Nephron progenitor cell (in vitro differentiated cells): ENCODE measurements at places on chromosomes 5 and 9.

DNA sequence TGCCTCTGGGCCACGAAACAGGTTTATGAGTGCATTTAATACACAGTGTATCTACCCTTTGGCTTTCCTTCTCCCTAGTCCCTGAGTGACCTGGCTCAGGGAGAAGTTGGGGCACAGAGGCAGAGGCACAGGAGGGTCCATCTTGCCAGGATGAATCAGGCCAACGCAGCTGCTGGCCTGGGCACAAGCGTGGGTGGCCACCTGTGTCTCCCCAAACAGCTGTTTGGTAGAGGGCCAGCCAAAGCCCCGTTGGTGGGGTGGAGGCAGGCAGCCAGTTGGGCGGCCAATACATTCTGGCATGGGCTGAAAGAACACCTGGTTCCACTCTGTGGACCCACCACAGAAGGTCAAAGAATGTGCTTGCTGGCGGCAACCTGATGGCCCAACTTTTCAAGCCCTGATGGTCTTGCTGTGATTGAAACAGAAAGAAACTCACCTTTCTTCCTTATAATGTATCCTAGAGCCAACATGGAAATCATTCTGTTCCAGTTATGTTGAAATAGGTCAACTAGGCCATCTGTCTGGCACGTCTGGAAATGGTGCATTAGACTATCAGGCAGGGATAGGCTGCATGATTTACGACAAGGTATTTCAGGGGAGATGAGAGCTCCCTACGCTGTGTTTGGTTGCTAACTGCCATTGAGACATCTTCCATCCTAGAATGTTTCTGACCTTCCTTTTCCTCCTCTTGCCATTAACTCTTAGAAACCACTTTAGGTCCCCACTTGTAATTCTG is 337.4 kb downstream of the ADAMTS6 start:
- DNase-seq, result no peak

- DNase-seq, result no peak
Observed at GRCh38 chr9:107274953-107275422, 8.1 kb upstream of the RAD23B start.

GRCh38 chr5:96342581-96342980 is 90.5 kb downstream of the PCSK1 start:
- no peak for DNase-seq

DNA sequence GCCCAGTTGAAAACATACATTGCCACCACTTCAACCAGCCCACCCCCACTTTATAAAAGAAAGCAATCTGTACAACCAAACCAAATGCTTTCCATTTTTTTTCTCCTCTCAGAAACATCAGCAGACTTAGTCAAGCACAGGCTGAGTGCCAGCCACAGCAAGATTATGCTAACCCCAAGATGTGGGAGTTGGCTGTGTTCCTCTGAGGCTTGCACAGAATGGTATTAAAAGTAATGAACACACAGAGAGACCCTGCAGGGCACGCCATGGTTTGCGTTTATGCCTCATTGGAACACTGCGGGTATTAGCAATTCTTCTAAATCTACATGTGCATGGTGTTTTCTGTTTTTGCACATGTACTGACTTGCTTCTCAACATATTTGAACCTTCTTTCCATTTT is 419.9 kb upstream of the GRAMD2B start:
- no peak for DNase-seq

DNA sequence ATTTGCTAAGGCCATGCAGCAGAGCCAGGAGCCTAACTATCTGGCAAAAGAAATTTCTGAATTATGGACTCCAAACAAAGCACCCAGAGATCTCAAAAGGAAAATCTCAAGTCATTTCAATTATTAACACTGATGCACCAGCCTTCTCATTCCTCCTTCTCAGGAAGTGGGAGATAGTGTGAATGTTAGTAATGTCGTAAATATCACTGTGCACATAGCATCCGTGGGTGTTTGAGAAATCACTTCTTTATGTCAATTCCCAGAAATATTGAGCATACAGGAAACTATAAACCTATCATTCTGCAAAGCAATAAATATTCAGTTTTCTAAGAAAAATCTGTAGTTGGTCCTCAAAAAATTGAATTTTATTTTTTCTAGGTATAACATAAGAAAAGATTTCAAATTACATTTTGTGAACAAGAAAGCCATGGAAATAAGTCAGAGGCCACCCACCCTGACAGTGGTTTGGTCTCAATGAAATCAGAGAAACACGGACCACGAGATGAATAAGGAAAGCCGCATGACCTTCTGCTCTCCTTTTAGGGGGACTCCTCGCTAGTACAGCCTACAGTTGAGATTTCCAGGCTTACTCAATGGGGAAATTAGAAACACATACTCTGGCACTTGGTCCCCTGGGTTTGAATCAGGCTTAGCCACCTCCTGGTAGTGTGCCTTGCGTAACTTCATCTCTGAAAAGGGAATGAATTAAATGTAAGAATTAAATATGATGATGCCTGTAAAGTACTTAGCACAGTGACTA is 120.6 kb downstream of the DIRAS2 start:
- DNase-seq, result no peak

DNA sequence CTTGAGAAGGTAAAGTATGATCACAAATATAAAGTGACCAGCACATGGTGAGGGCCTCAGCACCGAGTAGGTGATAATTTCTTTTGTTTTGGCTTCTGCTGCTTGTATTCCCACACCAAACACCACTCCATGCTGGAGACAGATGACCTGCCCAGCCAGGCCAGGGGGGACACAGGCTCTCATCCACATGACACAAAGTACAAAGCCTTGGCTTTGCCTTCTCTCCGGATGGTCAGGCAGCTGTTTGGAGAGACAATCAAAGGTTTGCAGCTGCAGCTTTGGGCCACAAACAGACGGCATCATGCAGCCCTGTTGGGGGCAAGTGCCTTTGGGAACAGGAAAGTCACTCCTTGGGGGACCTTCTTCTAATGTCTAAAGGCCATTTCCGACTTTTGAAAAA is 226.2 kb upstream of the KLF4 start:
- DNase-seq, result no peak

- no peak for DNase-seq
Observed at GRCh38 chr5:1668141-1668721, 131.4 kb downstream of the MRPL36 start.

GRCh38 chr5:113608113-113608596 is 94.7 kb downstream of the YTHDC2 start:
- no peak for DNase-seq

DNA sequence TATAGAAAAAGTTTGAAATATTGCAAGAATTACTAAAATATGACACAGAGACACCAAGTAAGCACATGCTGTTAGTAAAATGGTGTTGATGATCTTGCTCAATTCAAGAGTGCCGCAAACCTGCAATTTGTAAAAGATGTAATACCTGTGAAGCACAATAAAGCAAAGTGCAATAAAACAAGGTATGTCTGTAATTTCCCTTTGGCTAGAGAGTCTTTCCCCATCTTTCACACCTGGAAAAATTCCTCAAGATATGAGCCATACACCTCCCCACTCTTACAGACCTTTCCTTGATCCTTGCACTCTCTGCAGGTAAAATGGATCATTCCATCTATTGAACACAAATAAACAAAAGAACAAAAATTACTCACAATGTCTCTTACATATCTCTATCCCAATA is 597.8 kb downstream of the EFNA5 start:
- no peak for DNase-seq

- DNase-seq, result no peak
Observed at GRCh38 chr5:129963359-129963758, 59.1 kb downstream of the CHSY3 start.

GRCh38 chr5:144134194-144134826 is 36.1 kb downstream of the YIPF5 start:
- no peak for DNase-seq

DNA sequence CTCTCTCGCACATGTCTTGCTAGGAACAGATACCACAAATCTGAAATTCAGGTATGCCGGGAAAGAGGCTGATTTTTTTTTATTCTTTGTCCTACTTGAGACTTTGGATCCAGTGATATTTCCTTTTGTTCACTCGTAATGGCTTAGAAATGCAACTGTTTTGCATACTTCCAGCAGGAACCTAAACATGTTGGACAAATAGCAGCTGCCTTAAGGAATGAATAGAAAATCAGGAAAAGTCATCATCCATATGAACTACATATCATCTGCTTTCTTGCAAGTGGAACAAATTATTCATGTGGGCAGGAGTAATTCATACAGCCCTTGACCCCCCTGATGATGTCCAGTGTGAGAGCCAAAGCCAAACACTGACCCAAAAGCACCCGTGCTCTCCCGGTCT is 17.4 kb downstream of the TTC39B start:
- DNase-seq, result no peak

- no peak for DNase-seq
Observed at GRCh38 chr9:23229890-23230317, 596.1 kb downstream of the ELAVL2 start.

DNA sequence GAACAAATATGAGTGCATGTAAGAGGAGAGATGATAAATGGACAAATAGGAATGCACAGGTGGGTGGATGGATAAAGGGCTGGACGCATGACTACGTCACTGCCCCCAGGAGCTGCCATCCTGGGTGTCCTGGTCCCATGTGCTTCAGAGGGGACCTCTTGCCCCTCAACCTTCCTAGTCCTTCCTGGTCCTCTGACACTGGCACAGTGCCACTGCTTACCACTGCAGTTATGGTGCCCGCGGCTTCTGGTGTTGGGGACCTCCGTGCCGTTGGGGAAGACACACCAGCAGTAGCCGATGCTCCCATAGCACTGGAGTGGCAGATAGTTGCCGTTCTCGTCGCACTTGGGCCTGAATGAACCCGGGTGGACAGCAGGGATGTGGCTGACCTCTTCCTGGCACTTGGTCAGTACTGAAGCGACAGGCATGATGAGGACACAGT is 9.8 kb downstream of the CD74 start:
- no peak for DNase-seq
